ENCODE measurements at places on chromosomes 1 and 21.

- no peak for DNase-seq
Measured at GRCh38 chr1:229812693-229813092, 186.6 kb downstream of the URB2 start.

DNA sequence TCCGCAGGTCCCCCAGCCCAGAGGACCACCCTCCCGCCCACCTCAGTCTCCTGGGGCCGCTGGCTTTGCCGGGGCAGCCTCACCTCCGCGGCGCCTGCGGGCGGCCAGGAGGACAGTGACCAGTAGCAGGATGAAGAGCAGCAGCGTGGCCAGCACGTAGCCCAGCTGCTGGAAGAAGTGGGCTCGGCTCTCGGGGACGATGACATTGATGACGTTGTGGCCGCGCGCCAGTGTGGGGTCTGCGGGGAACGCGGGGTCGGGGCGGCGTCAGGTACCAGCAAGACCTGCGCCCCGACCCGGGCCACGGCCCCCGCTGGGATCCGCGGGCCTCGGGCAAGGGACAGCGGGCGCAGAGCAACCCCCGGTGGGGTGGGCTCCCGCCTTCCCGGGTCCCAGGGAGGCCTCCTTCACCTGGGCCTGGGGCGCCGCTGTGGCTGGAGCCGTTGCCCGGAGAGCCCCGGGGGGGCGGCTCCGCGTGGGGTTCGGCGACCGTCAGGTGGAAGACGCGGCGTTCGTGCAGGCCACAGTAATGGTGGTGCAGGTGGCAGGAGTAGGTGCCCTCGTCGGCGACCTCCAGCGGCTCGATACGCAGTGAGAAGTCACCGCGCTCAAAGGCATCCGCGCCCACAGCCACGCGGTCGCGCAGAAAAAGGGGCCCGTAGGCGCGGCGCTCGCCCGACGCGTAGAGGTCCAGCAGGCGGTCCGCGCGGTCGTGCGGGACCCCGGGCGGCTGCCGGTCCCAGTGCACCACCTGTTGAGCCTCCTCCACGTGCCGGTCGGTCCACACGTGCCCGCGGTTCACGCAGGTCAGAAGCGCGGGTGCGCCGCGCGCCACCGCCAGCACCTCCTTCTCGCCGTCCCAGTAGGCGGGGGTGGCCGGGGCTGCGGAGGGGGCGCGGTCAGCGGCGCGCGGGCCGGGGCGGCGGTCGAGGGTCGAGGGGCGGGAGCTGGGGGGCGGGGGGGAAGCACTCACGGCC, 3.8 kb downstream of the MXRA8 start:
- no peak for DNase-seq

GRCh38 chr1:243818978-243819377, 31.1 kb downstream of the AKT3 start:
- DNase-seq, result no peak

DNA sequence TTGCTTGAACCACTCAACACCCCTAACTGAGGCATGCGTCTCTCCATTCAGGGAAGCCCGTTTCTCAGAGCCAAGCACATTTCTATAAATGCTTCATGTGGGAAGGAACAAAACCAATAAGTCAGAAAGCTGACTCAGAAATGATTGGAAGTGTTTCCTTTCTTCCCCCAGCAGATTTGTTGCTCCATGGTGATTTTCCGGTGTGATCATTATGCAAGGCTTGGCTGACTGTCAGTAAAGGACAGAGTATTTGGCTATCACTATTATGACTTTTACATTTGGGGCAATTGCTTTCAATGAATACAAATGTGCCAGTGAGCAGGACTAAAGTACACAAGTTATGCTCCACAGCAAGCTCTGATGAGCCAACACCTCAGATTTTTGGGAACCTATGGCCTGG, 53.3 kb upstream of the ZC3H11B start:
- DNase-seq, result peak; percentile 90

GRCh38 chr1:203937678-203938330, 76.4 kb downstream of the SNRPE start:
- no peak for DNase-seq

DNA sequence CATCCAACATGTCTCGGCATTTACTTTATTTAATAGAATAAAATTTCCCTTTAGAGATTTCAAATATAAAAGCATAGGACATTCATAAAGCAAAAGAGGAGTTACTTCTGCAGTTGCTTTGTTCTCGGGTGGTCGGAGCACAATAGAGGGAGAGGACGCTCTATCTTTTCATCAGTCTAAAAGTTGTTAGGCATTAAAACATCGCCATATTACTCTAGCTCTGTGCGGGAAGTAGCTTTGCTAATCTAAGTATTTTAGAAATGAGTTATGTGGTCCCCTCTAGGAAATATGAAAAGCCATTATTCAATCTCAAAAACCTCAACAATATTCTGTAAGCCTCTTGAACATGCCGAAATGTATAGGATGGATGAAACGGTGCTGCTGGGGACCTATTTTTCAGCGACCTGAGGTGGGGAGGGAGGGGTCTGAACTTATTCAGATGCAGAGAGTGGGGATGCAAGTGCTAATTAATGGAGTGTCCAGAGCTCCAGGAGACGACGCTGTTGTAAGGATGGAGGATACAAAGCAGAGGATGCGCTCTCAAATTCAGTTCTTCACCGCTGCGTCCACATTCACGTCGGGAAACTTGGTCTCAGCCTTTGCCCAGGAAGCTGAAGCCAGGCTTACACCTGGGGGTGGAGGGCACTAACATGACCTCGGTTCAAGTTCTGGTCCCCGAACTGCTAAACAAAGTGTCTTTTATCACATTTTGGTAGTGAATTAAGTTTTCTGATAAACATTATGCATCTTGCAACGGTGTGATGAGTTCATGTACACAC, 6.3 kb downstream of the CDKN2C start:
- no peak for DNase-seq
